AG09319 (cell line): ENCODE measurements at places on chromosomes 13 and 19.
A peak's percentile ranks its signal among the peaks of the same experiment; 100 is the strongest.

- no peak for DNase-seq
Observed at GRCh38 chr19:29576761-29577648, 29.1 kb upstream of the POP4 start.

DNA sequence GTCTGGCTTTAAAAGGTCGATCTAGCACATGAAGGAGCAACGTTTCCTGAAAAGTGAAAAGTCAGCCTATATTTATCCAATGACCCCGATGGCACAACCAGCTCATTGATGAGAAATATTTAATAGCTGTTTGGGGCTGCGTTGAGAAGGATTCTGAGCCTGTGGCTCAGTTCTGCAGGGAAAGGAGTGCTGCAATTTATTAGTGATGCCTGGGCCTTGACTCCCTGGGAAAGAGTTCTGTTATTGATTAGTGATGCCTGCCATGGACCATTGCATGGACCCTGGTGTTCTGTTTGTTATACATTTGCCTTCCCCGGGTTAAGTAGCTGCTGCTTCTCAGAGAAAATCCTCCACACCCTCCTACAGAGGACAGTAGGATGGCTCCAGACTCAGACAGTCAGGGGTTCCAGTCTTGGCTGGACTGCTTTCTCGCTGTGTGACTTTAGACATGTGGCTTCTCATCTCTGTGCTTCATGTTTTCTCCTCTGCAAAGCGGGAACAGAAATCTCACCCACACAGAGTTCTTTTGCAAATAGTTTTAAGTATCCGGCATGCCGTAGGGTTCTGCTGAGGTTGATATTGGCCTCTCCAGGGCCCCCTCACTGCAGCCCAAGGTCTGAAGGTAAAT, 17.7 kb upstream of the PTPRS start:
- no peak for DNase-seq

- no peak for DNase-seq
Observed at GRCh38 chr13:24011266-24011665, 114.0 kb upstream of the C1QTNF9B start.

GRCh38 chr19:32063601-32064000, 281.8 kb upstream of the ZNF507 start:
- DNase-seq: no peak

- DNase-seq: no peak
Observed at GRCh38 chr19:42115219-42115618, 17.0 kb downstream of the POU2F2 start.

DNA sequence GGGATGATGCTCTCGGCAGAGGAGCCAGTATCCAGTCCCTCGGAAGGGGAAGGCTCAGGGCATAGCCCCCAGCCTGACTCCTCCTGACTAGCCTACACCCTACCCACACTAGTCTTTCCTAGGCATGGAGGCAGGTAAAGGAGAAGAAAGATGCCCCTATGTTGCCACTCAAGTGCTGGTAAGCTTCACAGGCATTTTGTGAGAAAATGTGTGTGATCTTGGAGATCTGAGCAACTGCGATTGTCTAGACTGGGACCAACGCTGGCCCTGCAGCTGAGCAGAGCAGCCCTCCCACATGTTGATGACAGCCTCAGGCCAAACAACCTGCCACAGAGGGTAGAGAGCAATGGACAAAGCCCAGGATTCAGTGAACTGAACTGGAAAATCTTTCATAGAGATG, 11.7 kb upstream of the ATP12A start:
- DNase-seq: no peak

- no peak for DNase-seq
Observed at GRCh38 chr19:14048443-14049153, 13.3 kb downstream of the PALM3 start.

- no peak for DNase-seq
Observed at GRCh38 chr13:33182729-33183128, 102.8 kb downstream of the STARD13 start.

DNA sequence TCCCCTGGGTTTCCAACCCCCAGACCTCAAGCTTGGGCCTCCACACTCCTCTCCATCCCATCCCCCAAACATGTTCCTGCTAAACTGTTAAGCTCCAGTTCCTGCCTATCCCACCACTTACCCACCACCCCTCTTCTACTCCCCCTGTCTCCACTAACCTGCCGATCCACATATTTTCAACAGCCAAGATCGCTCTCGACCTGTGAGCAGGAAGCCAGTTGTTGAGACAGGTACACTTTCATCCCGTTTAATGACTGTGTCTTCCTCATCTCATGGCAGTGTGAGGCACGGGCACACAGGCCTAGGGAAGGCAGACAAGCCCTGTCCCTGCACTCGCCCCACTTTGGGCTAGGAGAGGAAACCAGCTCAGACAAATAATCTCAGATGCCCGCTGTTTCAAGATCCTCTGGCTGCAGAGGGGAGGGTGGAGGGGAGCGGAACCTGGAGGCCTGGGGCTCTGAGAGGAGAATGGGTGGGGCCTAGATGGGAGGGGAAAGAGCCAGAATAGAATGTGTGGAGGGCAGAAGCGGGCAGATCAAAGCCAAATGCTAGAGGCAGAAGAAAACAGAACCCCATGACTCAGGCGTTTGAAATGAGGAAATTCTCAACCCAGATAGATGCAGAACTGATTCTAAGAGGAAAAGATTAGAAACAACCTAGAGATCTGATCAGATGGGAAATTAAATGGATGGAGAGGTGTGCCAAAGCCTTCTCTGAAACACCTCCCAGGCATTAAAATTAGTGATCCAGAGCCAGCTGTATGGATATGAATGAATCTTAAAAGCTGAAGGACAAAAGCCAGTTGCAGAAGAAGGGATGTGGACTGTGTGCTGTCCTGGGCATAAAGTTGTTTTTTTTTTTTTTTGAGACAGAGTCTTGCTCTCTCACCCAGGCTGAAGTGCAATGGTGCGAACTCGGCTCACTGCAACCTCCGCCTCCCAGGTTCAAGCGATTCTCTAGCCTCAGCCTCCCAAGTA, 16.9 kb upstream of the CYP2S1 start:
- DNase-seq: peak; percentile 53

DNA sequence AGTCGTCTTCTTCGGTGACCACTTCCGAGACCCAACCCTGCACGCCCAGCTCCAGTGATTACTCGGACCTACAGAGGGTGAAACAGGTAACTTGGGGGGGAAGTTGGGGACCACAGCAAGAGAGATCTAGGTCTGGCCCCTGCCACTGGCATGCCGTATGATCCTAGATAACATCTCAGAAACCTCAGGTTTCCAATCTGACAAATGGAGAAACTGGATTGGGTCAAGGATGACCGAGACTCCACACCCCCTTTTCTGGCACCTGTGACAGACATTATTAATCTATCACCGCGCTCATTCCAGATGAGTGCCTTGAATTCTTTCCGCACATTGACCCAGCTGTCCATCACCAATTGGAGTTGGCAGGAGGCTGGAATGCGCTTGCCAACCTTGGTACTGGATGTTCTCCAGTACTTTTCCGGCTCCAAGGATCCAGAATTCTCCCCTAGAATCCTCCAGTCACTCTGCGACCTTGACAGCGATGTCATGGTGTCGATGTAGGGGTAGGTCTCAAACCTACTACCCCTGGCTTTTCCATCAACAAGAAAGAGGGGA, 17.4 kb downstream of the VASP start:
- no peak for DNase-seq

DNA sequence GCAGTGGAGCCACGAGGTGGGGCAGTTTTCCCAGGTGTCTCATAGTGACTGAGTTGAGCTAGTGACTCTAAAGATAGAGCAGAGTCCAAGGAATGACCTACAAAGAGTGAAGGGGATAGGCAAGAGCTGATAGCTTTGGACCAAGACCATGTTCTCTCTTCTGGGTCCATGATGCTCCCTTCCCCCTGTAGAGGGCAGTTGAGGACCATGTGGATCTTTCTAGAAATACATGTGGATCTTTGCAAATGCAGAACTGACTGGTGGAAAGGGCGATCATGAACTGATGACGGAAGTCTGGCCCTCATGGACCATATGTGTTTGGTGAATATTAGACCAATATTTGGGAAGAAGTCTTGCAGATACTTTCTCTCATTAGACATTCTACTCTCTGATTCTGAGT, 6.9 kb downstream of the PSG1 start:
- DNase-seq: no peak

DNA sequence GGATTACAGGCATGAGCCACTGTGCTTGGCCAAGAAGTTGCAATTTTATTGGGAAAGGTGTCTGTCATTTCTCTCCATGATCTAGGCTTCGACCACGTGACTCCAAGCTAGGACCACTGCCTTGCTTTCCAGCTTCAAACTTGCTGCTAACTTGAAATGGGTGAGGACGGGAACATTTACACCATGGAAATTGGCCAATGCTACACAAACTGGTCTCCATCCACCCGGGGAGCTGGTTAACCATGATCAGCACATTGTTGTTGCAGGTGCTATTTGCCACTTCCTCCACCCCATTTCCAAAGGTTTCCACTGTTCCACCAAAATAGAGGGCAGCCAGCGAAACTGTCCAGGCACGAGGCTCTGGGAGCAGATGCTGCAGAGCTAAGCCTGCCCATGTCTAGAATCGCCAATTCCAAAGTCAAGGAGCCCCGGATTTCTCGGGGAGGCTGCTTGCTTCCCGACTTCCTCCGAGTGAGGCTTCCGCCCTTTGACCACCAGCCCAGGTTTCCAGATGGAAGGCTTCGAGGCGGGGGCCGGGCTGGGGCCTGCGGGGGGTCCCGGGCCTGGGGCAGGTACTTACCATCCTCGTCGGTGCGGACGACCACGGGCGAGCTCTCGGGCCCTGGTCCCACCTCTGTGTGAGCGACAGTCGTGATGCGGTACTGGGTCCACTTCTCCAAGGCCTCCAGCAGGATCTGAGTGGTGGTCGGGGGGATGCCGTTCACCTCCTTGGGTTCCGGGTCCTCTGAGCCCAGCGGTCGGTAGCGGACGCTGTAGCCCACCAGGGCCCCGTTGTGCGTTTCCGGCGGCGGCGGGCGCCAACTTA, 109.7 kb downstream of the PTPRS start:
- DNase-seq: no peak

DNA sequence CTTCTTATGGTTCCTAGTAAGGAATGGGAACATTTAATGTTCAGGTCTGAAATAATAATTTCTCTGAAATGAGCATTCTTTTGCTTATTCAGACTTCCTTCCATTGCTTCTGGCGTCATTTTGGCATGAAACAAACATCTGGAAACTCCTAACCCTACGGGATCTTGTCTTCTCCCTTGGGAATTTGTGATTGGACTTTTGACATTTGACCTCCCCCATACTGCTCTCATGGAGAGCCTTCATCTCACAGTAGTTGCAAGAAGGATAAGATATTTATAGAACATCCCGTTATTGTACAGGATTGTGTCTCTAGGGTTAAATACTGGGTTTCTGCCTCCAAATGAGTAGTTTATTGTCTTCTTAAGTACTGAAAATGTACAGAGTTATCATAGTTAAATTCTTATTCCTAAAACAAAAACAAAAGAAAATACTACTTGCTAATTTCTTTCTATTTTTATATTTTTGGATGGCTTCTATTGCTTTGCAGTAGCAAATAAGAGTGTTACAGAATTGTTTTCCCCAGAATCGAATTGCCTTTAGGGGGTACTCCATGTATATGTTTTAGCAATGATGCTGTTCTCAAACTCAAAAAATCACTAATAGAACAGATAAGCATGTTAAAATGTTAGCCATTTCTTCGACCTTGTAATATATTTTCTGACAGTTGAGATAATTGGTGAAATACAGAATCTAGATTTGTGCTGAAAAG, 366.8 kb downstream of the DLEU7 start:
- DNase-seq: no peak

DNA sequence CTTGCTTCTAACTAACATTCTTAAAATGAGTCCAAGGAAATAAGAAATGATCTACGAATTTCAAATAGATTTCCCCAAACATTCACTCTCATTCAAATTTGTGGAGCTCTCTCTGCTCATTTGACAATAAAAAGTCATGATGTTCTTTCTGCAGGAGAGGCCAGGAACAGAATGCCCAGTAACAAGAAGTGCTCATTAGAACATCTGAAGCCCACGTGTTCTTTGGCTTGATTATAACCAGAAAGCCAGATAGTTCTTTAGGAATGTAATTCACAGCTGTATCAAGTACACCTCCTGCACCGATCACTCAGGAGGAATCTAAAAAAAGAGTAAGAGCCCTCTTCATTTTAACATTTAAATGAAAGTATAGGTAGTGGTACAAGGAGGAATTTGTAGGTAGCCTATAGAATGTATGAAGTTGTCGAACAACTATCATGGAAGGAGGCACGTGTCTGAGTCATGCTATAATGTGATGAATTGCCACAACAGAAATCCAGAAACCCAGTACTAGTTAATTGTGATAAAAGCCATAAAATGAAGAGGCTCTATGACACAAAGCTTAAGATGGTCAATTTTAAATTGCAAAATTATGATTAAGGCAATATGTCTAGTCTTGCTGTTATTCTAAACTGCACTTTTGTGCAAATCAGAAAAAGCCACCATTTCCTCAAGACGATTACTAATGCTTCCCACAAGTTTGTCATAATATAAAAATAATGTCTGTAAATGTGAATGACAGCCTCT, 12.8 kb downstream of the MEDAG start:
- no peak for DNase-seq

- no peak for DNase-seq
Observed at GRCh38 chr19:38196948-38197656, 26.9 kb downstream of the DPF1 start.

GRCh38 chr13:106287351-106287750, 248.1 kb downstream of the EFNB2 start:
- DNase-seq: no peak

DNA sequence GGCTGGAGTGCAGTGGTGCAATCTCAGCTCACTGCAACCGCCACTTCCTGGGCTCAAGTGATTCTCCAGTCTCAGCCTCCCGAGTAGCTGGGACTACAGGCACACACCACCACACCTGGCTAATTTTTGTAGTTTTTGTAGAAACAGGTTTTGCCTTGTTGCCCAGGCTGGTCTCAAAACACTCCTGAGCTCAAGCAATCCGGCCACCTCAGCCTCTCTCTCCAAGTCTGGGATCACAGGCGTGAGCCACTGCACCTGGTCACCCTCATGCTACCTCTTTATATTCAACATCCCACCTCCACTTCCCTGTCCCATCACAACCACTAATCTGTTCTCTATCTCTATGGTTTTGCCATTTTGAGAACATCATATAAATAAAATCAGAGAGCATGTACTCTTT, 155.7 kb downstream of the PTPRS start:
- no peak for DNase-seq

DNA sequence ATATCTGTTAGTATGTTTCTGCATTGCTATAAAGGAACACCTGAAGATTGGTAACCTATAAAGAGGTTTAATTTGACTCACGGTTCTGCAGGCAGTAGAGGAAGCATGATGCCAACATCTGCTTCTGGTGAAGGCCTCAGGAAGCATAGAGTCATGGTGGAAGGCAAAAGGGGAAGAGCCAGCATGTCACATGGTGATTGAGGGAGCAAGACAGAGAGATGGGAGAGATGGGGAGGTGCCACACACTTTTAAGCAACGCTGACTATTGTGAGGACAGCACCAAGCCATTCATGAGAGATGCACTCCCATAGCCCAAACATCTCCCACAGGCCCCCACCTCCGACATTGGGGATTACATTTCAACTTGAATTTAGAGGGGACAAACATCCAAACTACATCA, 32.8 kb downstream of the COG6 start:
- DNase-seq: no peak
